NT2/D1 (cell line): ENCODE measurements at places on chromosomes 4 and X.

- DNase-seq = no peak
These were observed 86.9 kb upstream of the COX18 start for GRCh38 chr4:73156394-73156793.

GRCh38 chr4:173039617-173040577 is 128.7 kb upstream of the GALNT7 start:
- DNase-seq = no peak

DNA sequence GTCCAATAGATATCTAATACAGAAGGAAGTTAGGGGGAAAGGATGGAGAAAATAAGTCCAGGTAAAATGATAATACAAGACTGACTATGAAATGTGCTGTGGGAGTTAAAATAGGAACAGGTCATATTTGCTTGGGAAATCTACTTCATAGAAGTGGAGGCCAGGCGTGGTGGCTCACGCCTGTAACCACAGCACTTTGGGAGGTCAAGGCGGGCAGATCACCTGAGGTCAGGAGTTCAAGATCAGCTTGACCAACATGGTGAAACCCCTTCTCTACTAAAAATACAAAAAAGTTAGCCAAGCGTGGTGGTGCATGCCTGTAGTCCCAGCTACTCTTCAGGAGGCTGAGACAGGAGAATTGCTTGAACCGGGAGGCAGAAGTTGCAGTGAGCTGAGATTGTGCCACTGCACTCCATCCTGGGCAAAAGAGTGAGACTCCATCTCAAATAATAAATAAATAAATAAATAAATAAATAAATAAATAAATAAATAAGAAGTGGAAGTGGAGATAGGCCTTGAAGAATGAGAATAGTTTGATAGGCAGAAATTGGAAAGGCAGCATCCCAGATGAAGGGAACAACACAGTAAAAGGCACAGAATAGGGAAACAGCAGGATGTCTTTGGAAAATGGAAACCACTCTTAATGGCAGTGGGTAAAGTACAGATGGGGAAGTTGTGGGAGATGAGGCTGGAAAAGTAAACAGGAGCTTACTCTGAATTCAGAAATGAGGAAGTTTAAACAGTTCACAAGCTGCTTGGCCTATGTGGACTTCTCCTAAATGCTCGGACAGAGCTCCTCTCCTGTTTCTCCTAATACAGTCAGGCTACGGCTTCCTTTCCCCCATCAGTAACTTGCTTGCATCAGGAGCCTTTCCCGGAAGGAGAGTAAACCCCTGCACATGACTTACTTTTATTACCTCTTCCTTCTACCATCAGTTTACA is 15.1 kb upstream of the GK start:
- no peak for DNase-seq

- no peak for DNase-seq
These were observed 73.9 kb downstream of the CXXC4 start for GRCh38 chr4:104420766-104421165.

DNA sequence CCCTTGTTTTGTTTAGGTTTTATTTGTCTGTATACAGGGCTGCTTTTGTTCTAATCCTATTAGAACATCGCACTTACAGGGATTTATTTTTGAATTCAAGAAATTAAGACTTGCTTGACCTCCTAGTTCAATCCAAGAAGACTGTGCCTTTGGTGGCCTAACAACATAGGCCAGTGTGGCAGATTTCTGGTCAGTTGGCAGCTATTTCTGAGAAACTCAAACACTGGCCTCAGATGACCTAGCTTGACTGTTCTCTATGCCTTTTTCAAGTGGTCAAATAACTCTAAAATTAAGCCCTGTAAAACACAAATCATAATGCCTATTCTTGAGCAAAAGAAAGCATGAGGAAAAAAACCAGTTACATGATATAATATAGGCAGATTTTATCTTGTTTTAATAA is 89.3 kb upstream of the GPR34 start:
- DNase-seq = no peak

- no peak for DNase-seq
These were observed 32.4 kb upstream of the MYOZ2 start for GRCh38 chr4:119103263-119103662.

- no peak for DNase-seq
These were observed 118.3 kb downstream of the CORIN start for GRCh38 chr4:47719576-47719975.

- no peak for DNase-seq
These were observed 55.2 kb downstream of the SORCS2 start for GRCh38 chr4:7247521-7247920.

GRCh38 chrX:66142351-66142750 is 21.7 kb upstream of the HEPH start:
- no peak for DNase-seq

DNA sequence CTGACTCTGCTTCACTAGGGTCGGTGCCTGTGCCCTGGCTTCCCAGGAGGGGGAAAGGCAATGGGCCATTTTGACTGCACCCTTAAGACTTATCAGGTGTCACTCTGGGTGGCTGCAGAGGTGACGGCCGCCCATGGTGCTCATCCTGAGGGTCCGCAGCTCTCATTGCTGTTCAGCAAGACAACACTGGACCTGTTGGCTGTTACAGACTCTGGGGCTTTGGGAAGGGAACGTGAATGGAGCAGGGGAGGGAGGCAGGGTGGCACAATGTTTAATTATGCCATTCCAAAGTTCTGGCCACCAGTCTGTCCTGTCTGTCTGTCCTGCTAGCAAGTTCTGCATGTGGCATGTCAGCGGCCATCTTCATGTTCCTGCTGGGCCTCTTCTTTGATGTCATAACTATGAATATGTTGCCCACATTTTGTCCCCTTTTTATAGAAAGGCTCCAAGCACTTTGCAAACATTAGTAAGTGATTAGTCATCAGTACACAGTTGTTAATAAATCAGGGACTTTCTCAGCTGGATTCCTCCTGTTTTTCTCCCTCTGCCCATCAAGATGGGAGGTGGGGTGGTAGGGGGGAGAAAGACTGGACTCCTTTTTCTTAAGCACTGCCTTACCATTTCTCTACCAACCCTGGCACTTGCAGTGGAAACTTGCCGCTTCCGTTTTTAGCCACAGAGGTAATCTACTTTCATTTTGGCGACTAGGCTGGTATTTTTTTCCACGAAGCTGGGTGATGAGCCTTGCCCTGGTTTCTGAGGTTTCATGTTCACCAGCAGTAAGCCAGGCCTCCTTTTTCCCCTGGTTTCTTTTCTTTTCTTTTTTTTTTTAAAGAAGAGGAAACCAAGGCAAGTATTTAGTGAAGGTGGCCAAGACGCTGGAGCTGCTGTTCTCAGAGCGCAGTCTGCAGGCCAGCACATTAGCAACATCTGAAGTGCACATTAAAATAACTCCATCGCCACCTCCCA is 88.6 kb upstream of the TRIM2 start:
- DNase-seq = no peak

GRCh38 chr4:141807103-141807891 is 170.9 kb downstream of the IL15 start:
- no peak for DNase-seq

- DNase-seq = no peak
These were observed 23.5 kb upstream of the CXCL13 start for GRCh38 chr4:77582156-77582555.

GRCh38 chrX:108132034-108132433 is 40.5 kb downstream of the ATG4A start:
- DNase-seq = no peak

DNA sequence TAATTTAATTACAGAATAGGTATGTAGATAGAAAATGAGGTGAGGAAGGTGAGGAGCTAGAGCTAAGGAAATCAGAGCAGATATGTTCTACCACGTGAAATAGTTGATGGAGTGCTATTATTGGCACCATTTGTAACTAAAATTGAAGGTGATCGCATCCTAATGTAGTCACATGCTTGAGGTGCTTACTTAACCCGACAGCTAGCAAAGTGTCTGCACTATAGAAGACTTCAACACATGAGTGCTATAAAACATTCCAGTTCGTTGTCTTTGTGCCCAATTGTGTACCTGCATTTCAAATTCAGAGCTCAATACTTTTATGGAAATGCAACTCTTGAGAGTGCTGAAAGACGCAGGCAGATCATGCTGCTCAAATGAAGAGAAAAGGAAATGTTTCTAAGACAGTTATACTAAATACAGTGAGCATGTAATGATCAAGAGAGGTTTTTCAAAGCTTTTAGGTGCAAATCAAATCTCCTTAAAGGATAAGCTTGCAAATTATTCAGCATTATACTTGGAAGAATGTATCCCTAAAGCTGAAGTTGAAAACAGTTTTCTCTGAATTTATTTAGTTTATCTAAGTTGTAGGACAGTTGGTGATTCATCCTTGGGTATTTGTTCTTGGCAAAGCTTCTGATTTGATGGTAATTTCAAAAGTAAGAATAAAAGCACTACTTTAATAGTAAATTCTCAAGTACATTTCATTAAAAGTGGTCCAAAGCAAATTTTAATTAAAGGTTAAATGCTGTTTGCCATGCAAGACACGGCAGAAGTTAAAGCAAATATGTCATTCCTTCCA is 223.9 kb upstream of the EPHA5 start:
- DNase-seq = no peak

GRCh38 chr4:21450331-21450730 is 498.2 kb downstream of the KCNIP4 start:
- DNase-seq = no peak

GRCh38 chr4:40423735-40424134 is 88.6 kb downstream of the CHRNA9 start:
- DNase-seq = no peak

- peak; percentile 18 for DNase-seq
These were observed at the start of gene HSPA4L for GRCh38 chr4:127782275-127783025. TSS of gene HSPA4L (plus strand) at chr4:127782322. CDS start at chr4:127782551, 229 bp downstream.

- no peak for DNase-seq
These were observed 22.8 kb downstream of the GRSF1 start for GRCh38 chr4:70816894-70817293.

DNA sequence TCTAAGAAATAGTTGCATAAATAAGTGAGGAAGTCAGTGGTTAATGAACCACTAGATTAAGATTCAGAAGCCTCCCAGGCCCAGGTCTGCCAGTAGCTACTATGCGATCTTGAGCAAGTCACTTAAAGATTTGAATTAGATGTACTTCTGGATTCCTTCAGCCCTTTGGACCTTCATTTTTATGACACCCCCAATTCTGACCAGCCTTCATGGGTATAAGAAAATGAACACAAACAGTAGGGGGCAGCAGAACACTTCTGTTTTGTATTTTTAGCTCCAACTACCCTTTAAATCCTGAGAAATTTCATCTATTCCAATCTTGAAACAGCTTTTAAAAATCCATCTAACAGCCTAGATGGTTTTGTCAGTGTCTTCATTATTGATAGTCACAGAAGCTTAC is 19.0 kb downstream of the TMEM47 start:
- DNase-seq = no peak

DNA sequence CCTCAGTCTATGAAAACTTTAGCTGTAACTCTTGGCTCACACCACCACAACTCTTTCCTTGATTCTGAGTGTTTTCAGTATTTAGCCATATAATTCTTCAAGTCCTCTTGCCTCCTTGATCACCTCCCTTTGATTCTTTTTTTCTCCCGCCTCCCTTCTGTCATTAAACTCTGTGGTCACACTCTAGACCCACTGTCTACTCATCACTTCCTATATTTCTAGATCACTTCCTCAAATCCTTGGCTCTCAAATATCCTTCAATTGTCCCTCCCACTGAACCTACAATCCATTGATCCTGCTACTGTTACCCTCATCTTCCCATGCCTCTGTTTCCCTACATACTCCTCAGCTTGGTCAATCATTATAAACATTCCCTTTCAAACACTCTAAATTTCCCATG is 12.4 kb upstream of the CXXC4 start:
- DNase-seq = no peak

DNA sequence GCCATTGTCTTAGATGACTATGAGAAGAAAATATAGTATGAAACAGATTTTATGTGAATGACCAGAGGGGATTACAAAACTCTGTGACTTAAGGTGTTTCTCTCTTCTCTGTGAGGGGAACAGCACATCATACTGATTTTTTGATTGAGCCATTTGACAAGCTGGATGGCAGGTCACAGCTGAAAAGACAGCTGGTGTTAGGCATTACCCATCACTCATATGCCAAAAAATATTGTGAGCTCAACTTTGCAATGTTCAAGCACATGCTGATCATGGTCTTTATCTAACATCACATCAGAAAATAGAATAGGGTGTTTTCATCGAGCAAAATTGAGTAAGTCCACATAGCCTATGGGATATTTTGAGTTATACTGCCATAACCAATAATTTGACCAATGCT is 86.7 kb upstream of the TECRL start:
- no peak for DNase-seq

- no peak for DNase-seq
These were observed 28.4 kb upstream of the TSPAN5 start for GRCh38 chr4:98686847-98687246.

GRCh38 chrX:24391389-24391788 is 30.9 kb downstream of the SUPT20HL1 start:
- DNase-seq = no peak

DNA sequence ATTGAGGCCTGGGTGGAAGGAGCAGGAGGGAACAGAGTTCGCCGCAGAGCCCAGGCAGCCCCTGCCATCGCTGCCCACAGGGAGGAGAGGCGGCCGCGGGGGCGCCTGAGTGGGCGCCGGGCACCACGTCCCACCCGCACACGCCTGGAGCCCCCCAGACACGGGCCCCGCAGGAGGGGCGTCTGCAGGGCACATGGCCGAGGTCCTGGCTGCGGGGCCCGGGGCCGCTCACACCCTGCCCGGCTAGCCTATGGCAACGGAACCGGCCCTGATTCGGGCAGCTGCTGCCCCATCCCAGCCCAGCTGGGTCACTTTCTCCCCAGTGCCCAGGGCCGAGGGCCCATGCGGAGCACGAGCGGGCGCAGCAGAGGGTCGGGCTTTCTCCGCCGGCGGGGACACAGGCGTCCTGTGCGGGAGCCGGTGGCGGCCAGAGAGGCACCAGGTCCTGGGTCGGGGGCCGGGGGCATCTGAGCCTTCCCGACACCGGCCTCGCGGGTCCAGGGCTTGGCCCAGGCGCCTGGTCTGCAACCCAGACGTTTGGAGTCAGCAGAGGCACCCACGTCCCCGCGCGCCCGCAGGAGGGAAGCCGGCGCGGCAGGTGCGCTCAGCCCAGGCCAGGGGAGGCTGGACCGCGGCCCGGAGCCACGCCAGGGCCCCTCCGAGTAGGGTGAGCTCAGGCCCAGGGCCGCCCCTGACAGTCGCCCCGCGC is 91.2 kb downstream of the FAM53A start:
- DNase-seq = no peak

- DNase-seq = no peak
These were observed 357.8 kb downstream of the MID1IP1 start for GRCh38 chrX:39158801-39159657.
